ENCODE measurements at places on chromosomes 6 and 20.

DNA sequence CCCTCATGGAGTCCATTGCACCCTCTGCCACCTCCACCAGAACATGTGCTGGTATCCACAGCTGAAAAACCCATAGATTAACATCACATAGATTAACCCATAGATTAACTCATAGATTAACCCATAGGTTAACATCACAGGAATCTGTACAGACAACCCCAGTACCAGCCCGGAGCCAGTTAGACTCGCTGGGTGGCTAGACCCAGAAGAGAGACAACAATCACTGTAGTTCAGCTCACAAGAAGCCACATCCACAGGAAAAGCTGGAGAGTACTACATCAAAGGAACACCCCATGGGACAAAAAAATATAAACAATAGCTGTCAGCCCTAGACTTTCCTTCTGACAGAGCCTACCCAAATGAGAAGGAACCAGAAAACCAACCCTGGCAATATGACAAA is 25.1 kb downstream of the SERPINB9 start:
- no peak for DNase-seq
- H3K4me1 ChIP-seq = peaks cover 82% of the 10 kb centered on the region
- peak overlapping the region; percentile 60 for H3K27ac ChIP-seq
- peaks cover 55% of the 10 kb centered on the region for H3K36me3 ChIP-seq
- peak overlapping the region; percentile 5 for H3K4me3 ChIP-seq

DNA sequence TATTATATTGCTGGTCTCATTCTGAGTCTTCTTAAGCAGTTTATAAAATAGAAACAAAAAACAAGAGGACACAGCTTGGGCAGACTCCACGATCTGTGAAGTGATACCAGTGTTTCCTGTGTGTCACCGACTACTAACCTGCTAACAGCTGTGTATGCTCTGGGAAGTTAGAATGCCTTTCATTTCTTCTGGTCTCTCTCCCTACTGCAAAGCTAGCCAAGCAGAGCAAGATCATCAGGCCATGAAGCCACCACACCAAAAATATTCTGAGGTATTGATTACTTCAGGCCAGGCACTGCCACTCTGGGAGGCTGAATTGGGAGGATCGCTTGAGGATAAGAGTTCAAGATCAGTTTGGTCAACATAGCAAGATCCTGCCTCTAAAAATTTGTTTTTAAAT is 46.9 kb upstream of the SMIM29 start:
- H3K36me3 ChIP-seq = peaks cover 19% of the 10 kb centered on the region
- peak; percentile 24 for DNase-seq
- H3K4me3 ChIP-seq = no peak overlapping the region
- no peaks in the 10 kb centered on the region for H3K27me3 ChIP-seq

DNA sequence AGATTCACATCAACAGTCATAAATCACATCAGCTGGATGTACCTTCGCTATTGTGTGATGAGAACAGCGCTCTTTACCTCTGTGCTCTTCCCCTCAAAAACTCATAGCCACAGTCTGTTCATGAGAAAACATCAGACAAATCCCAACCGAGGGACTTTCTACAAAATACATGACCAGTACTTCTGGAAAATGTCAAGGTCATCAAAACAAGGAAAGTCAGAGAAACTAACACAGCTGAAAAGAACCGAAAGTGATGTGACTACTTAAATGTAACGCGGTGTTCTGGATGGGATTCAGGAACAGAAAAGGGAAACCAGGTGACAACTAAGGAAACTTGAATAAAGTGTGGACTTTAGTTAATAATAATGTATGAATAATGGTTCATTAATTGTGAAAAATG is 112.0 kb upstream of the CBLN4 start:
- no peak for DNase-seq
- H3K36me3 ChIP-seq = no peaks in the 10 kb centered on the region
- H3K27ac ChIP-seq = no peak overlapping the region
- H3K27me3 ChIP-seq = no peaks in the 10 kb centered on the region

- no peak overlapping the region for H3K27ac ChIP-seq
- H3K27me3 ChIP-seq = no peaks in the 10 kb centered on the region
- no peaks in the 10 kb centered on the region for H3K36me3 ChIP-seq
- H3K4me3 ChIP-seq = no peak overlapping the region
- H3K4me1 ChIP-seq = no peaks in the 10 kb centered on the region
Observed at GRCh38 chr6:23003671-23004467, 434.5 kb downstream of the HDGFL1 start.

DNA sequence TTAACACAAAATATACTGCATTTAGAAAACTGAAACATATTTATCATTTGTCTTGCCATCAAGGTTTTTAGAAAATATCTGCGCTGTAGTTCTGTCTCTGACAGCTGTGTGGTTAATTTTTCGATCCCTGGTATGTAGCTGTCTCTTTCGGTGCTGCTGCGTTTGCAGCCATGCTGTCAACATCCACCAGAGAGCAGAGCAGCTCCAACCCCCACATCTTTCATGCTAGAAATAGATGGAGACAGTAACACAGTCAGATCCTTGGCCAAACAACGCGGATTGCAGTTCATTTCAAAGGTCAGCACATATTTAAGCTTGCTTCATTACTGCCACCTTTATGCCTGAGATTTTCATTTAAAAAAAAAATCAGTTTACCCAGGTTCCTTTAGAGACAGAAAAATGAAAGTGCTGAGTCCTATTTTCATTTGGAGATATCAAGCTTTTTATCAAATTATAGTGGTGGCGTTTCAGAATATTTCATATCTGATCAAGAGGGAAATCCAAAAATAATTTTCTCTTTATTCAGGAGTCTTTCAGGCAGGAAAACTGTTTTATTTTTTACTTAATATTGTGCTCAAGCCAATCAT is 157.7 kb upstream of the MMS22L start:
- no peak overlapping the region for H3K4me3 ChIP-seq
- no peak overlapping the region for H3K27ac ChIP-seq
- peaks cover 3% of the 10 kb centered on the region for H3K27me3 ChIP-seq
- no peak for DNase-seq
- no peaks in the 10 kb centered on the region for H3K4me1 ChIP-seq

GRCh38 chr6:84768442-84769174 is 4.2 kb upstream of the TBX18 start:
- H3K4me1 ChIP-seq = peaks cover 4% of the 10 kb centered on the region
- H3K4me3 ChIP-seq = no peak overlapping the region
- peaks cover 74% of the 10 kb centered on the region for H3K27me3 ChIP-seq
- peaks cover 20% of the 10 kb centered on the region for H3K36me3 ChIP-seq
- DNase-seq = no peak
- no peak overlapping the region for H3K27ac ChIP-seq

- peak overlapping the region; percentile 91 for H3K27ac ChIP-seq
- peak overlapping the region; percentile 33 for H3K4me3 ChIP-seq
- H3K4me1 ChIP-seq = peaks cover 27% of the 10 kb centered on the region
- peaks cover 29% of the 10 kb centered on the region for H3K36me3 ChIP-seq
- no peaks in the 10 kb centered on the region for H3K27me3 ChIP-seq
Observed at GRCh38 chr6:90424580-90424979, 127.9 kb upstream of the BACH2 start.

- H3K27ac ChIP-seq = no peak overlapping the region
- no peak overlapping the region for H3K4me3 ChIP-seq
- H3K36me3 ChIP-seq = no peaks in the 10 kb centered on the region
Observed at GRCh38 chr6:25414168-25414567, 135.0 kb downstream of the CARMIL1 start.

GRCh38 chr20:21100578-21101452 is 5.3 kb downstream of the LINC00237 start:
- peak overlapping the region; percentile 78 for H3K4me3 ChIP-seq
- H3K4me1 ChIP-seq = peaks cover 43% of the 10 kb centered on the region
- DNase-seq = peak; percentile 43
- H3K27me3 ChIP-seq = peaks cover 81% of the 10 kb centered on the region
- H3K27ac ChIP-seq = peak overlapping the region; percentile 83

DNA sequence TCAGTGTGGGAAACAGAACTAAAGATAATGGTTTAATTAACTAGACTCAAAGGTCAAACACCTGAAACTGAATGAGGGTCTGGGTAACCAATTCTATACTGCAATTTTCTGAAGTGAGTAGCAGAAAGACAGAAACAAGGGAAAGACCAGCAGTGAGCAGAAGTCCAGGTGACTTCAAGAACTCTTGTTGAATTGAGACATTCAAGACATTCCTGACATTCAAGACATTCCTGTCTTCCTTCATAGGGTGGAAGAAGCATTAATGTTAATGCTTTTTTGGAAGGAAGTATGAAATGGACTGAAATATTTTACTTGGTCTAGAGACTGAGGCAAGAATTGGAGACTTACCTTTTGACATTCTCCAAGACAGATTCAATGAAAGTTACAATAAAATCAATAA is 529.9 kb upstream of the MMS22L start:
- no peaks in the 10 kb centered on the region for H3K27me3 ChIP-seq
- H3K27ac ChIP-seq = no peak overlapping the region
- no peak overlapping the region for H3K4me3 ChIP-seq
- no peak for DNase-seq
- no peaks in the 10 kb centered on the region for H3K4me1 ChIP-seq

- peak; percentile 21 for DNase-seq
- H3K36me3 ChIP-seq = peaks cover 9% of the 10 kb centered on the region
- H3K4me3 ChIP-seq = peak overlapping the region; percentile 8
- peak overlapping the region; percentile 84 for H3K27ac ChIP-seq
- H3K27me3 ChIP-seq = no peaks in the 10 kb centered on the region
Observed at GRCh38 chr6:134235937-134236751, 81.8 kb downstream of the SGK1 start.

- no peak for DNase-seq
- H3K27me3 ChIP-seq = peaks cover 25% of the 10 kb centered on the region
- peaks cover 34% of the 10 kb centered on the region for H3K4me1 ChIP-seq
- H3K27ac ChIP-seq = no peak overlapping the region
- H3K4me3 ChIP-seq = no peak overlapping the region
- no peaks in the 10 kb centered on the region for H3K36me3 ChIP-seq
Observed at GRCh38 chr6:441126-441920, 49.8 kb downstream of the IRF4 start.

GRCh38 chr20:38700926-38701325 is 23.4 kb upstream of the SLC32A1 start:
- no peak overlapping the region for H3K27ac ChIP-seq
- DNase-seq = no peak
- H3K4me1 ChIP-seq = no peaks in the 10 kb centered on the region
- no peak overlapping the region for H3K4me3 ChIP-seq

GRCh38 chr6:4717124-4717523 is 59.1 kb upstream of the CDYL start:
- peaks cover 7% of the 10 kb centered on the region for H3K27me3 ChIP-seq
- no peaks in the 10 kb centered on the region for H3K4me1 ChIP-seq
- no peak overlapping the region for H3K4me3 ChIP-seq
- no peaks in the 10 kb centered on the region for H3K36me3 ChIP-seq
- H3K27ac ChIP-seq = no peak overlapping the region
- no peak for DNase-seq

GRCh38 chr6:152329638-152330448 is 307.3 kb downstream of the SYNE1 start:
- H3K4me1 ChIP-seq = no peaks in the 10 kb centered on the region
- H3K27ac ChIP-seq = no peak overlapping the region
- H3K4me3 ChIP-seq = no peak overlapping the region
- peaks cover 4% of the 10 kb centered on the region for H3K27me3 ChIP-seq

DNA sequence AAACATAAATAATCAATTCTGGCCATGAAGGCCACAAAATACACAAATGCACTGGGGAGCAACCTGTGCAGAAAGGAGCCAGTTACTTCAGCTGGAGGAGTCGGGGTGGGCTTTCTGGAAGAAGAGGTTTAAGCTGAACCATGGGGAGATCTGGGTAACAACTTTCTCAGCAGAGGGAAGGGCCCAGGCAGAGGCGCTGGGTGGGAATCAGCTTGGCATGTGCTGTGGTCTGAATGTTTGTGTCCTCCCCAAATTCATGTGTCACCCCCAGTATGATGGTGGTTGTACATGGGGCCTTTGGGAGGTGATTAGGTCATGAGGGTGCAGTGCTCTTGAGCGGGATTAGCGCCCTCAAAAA is 107.9 kb downstream of the SYCP2 start:
- H3K36me3 ChIP-seq = no peaks in the 10 kb centered on the region
- H3K4me3 ChIP-seq = no peak overlapping the region
- H3K27ac ChIP-seq = no peak overlapping the region

DNA sequence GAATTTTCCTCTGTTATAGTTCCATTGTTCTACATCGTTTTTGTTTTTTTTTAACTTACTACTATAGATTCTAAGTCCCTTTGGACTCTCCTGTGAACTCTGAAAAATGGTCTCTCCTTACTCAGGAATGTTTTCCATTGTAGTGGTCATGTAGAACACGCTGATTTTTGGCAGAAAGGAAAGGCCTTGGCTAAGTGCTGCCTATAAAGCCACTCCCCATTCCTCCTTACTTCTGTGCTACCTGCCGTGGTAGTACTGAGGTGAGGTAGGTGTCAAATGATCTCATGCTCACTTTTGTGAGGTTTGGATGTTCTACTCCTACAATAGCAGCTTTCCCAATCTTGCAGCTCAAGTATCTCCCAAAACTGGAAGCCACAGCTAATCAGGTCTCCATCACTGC is 270.7 kb downstream of the SLC35F1 start:
- H3K4me1 ChIP-seq = no peaks in the 10 kb centered on the region
- peaks cover 10% of the 10 kb centered on the region for H3K27me3 ChIP-seq
- no peaks in the 10 kb centered on the region for H3K36me3 ChIP-seq
- DNase-seq = no peak
- no peak overlapping the region for H3K27ac ChIP-seq

DNA sequence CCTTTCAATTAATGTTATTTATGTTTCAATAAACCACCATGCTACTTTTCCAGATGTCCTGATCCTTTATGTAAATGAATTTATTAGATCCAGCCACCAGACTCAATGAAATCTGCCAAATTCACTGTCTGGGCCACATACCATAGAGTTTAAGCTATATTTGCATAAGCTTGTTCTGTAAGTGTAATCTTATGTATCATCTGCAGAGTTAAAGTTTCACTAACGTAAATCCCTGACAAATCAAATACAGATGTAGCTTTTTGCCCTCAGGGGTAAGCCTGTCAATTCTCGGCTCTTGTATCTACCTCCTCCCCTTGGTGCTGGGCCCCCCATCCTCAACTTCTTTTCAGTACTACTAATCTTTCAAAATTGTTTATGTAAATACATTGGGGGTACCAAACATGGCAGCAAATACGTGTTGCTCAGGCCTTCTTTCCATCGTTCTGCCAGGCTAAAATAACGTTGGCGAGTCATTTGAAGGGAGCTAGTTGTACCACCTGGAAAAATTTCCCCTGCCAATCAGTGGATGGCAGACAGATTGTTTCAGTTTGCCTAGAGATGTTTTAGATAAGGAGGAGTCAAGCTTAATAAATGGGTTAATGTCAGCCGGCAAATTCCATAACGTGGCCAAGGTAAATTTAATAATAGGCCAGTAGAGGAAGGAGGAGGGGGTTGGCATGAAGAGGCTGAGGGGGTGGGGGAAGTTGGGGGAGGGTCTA is 79.6 kb downstream of the RPS12 start:
- H3K27ac ChIP-seq = no peak overlapping the region
- DNase-seq = no peak
- H3K27me3 ChIP-seq = peaks cover 4% of the 10 kb centered on the region
- H3K4me3 ChIP-seq = no peak overlapping the region
